HT-29 (cell line): ENCODE measurements at places on chromosomes 13 and 19. TPM values are rescaled to one million over a fixed set of nuclear protein-coding genes. Genes with fewer than 3 reads are reported as not detected.

Gene PTGER1
- total RNA-seq, result 0.31 TPM in 1 of 2 replicates, not detected in the other

Gene SYNGR4
- total RNA-seq, result 0.34 and 1.2 TPM in 2 replicates

DNA sequence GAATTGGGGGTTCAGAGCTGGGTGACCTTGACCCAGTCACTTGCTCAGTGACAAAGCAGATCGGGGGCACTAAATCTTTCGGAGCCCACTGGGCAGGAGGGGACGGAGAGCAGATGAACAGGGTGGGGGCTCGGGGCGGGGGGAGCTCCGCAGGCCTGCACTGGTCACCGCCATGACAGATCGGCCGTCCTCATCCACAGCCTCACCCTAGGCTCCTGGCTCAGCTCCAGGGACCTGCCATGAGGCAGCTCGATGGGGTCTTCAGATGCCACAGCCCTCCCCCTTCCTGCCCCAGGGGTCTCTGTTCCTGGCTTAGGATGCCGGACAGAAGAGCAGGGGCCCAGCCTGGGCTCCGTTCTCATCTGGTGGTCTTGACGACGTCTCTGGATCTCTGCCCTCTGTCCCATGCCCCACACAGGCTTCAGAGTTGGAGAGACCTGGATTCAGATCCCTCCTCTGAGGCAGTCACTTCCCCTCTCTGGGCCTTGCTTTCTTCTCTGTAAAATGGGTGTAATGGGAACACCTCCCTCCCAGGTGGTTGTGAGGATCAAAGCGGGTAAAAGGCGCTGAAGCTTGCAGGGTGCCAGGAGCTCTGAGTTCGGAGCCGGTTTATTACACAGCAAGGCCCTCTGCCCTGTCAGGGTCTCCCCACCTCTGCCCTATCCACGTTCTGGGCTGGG lies 3.0 kb downstream of the KDM4B start:
- no peak for DNase-seq

DNA sequence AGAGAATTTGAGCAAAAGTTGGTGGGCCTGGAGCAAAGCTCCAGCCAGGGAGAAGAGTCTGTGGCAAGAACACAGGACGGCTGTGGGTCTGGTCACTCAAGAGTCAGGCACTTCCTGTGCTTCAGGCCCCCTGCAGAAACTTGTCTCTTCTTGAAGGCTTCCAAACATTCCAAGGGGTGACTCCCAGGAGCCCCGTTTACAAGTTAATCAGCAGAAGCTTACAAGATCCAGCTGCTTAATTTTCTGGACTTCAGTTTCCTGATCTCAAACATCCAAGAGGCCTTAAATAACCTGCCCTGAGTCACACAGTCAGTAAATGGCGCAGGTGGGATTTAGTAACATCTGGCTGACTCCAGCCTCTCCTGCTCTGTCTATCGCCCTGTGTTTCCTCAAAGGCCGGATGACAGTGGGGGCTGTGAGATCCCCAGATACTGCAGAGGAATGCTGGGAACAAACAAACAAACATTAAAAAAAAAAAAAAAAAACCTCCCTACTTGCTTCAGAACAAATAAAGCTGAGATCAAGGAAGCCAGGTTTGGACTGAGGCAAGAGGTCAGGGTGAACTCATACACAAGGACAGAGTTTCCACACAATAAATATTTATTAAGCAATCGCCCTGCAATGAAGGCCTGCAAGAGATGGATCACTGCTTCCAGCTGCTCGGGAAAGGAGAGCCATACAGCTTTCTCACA lies 175.4 kb upstream of the RFC3 start:
- DNase-seq, result no peak

DNA sequence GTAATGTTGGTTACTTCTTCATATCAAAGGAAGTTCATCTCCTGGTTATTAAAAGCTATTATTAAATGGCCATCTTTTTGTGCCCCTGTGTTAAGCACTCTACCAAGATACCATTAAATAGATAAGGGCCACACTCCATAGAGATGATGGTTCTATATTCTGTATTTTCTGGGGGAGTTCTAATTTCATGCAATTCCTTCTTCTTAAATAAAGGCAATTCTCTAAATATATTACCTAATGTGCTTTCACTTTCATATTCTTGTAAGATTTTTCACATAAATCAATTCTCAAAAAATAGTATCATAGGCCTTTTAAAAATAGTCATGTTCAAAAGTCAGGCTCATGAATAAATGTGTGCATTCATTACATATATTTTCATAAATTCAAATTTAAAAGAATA lies 47.0 kb upstream of the USPL1 start:
- no peak for DNase-seq

- DNase-seq, result peak; percentile 93
These were observed 213.3 kb upstream of the MIR17HG start for GRCh38 chr13:91133941-91134802.

- DNase-seq, result peak; percentile 94
These were observed 12.6 kb downstream of the MBNL2 start for GRCh38 chr13:97234742-97235141.

DNA sequence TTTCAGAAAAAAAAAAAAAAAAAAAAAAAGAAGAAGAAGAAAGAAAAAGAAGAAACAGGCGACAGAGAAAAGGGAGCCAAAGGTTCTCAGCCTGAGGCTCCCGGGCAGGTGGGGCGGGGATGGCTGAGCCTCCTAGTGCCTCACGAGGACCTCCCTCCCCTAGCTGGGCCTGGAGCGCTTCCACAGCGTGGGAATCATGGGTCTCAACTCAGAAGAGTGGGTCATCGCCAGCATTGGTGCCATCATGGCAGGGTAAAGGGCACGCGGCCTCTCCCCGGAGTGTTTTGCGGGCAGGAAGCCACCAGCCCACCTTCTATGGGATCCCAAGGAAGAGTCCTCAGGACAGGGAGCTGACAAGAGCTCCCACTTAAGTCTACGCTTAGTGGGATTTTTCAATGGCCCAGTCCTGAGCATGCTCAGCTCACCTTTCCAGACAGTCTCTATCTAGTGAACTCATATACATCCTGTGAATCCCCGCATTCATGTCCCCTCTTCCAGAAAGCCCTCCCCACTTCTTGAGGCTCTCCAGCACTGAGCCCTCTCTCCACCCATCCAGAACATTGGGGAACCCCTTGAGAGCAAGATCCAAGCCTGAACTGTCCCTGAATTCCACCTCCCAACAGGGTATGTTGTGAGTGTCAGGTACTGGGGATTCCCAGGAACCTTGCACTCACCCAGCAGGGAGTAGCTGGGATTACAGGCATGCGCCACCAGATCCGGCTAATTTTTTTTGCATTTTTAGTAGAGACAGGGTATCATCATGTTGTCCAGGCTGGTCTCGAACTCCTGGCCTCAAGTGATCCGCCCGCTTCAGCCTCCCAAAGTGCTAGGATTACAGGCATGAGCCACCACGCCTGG lies 69.6 kb downstream of the ACSBG2 start:
- DNase-seq, result no peak

DNA sequence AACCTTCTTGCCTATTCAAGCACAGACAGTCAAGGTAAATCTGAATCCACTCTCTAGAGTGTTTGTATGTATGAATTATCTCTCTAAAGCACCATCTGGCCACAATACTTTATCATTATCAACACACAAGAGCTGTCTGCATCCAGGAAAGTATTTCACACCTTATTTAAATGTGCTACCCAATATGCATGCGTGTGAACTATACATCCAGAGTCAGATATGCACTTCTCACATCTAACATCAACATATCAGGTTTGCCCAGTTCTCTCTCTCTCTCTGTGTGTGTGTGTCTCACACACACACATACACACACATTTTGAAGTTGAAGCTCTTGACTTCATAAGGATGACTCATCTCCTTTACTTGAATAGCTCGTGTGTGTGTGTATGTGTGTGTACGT lies 697.5 kb upstream of the PCDH20 start:
- no peak for DNase-seq

DNA sequence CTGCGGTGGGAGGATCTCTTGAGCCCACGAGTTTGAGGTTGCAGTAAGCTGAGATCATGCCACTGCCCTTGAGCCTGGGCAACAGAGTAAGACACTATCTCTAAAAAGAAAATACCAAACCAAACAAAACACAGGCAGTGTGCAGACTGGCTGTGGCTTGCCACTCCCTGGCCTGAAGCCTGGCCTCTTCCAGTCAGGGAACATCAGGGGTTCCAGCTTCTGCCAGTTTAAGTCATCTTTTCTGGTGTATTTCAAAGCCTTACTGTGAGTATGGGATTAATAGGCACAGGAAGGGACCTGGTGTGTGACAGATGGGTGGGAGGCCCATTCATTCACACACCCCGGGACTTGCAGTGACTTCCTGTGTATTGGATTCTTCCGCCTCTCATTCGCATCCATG lies 27.0 kb upstream of the F2RL3 start:
- no peak for DNase-seq
